NB4 (cell line): ENCODE measurements at places on chromosomes 4 and X.

GRCh38 chr4:113821856-113822255 lies 60.3 kb upstream of the CAMK2D start:
- DNase-seq, result no peak

- no peak for DNase-seq
These were observed 257.7 kb downstream of the THOC2 start for GRCh38 chrX:123475068-123475724.

- DNase-seq, result peak; percentile 71
These were observed 5.3 kb upstream of the KIAA1210 start for GRCh38 chrX:119132961-119133360.

- DNase-seq, result no peak
These were observed 135.9 kb downstream of the GATB start for GRCh38 chr4:151624626-151625565.

- peak; percentile 81 for DNase-seq
These were observed 28.2 kb downstream of the SAT1 start for GRCh38 chrX:23811108-23811651.

- peak; percentile 8 for DNase-seq
These were observed 1.9 kb upstream of the DCK start for GRCh38 chr4:70991596-70991995.

- DNase-seq, result peak; percentile 0
These were observed 69.0 kb upstream of the SPANXN1 start for GRCh38 chrX:145178268-145178667.

- no peak for DNase-seq
These were observed 110.3 kb downstream of the UCHL1 start for GRCh38 chr4:41366911-41367517.

DNA sequence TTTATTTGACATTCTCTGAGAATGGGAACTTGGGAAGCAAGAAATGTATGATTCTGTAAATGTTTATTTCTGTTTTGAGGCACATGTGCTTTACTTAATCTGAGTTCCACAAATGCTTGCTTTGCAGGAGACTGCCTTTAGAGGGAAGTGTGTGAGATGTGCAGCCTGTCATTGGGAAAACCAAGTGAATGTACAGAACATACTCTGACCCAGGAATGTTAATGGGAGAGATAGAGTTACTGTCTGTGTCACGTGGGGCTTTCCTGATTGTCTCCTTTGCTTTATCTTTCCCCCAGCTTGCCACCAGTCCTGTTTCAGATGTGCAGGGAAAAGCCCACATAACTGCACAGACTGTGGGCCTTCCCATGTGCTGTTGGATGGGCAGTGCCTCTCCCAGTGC lies 218.6 kb upstream of the ANXA3 start:
- no peak for DNase-seq

DNA sequence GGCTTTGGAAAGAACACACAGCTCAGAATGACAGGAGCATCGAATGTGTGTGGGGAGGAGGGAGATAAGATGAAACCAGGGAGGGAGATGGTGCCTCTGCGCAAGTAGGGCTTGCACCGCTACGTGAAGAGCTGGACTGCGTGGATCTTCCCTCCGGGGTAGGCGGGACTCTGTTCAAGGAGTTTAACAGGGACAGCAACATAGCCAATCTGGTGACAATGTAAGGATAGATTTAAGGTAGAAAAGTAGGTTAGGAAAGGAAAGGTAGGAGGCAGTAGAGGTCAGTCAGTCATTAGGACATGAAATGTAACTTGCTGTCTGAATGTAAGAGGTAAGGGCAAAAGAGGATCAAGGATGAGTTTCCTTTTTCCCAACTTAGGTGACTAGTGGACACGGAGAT lies 152.5 kb downstream of the DCTD start:
- DNase-seq, result no peak

DNA sequence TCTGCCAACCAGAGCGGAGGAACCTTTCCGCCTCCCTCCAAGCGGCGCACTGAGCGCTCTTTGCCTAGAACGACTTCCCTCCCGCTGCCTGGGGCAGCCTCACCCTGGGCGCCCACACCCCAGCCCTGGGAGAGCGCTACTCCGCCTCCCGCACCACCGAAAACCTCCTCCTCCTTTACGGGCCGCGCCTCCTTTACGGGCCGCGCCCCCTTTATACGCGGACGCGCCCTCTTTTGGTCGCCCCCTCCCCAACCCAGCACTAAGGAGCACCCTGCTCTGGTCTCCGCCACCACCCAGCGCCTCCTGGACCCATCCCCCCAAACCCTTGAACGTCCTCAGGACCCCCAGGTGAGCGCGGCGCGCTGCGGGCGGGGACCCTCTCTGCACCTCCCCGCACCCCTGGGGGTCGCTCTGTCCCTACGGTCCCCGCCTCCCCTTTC lies 586 bp upstream of the NSG1 start:
- no peak for DNase-seq

DNA sequence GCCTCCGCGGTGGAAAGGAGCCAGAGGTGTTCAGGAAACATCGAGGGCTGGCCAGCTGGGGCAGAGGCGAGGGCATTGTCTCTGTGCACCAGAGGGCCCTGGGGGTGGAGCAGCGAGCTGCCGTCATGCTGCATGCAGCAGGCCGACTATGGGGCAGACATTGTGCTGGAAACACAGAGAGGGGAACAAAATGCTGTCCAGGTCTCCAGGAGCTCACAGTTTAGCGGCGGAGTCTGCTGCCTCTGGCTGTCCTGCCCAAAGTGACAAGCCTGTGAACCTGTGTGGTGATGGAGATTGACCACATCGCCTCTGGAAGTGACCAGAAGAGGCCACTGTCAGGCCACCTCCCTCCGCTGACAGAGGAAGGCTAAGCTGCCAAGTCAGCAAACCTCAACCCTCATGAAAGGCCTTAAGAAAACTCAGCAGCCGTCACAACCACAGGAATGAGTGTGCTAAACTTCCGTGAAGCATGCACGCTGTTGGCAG lies 20.1 kb upstream of the SASH3 start:
- DNase-seq, result peak; percentile 51

GRCh38 chr4:155522201-155522600 lies 144.4 kb upstream of the GUCY1A1 start:
- no peak for DNase-seq

- DNase-seq, result peak; percentile 14
These were observed at the start of gene RAB39B for GRCh38 chrX:155263854-155264628. Gene RAB39B (minus strand): TSS chrX:155264491. CDS start chrX:155264288, 203 bp downstream.

DNA sequence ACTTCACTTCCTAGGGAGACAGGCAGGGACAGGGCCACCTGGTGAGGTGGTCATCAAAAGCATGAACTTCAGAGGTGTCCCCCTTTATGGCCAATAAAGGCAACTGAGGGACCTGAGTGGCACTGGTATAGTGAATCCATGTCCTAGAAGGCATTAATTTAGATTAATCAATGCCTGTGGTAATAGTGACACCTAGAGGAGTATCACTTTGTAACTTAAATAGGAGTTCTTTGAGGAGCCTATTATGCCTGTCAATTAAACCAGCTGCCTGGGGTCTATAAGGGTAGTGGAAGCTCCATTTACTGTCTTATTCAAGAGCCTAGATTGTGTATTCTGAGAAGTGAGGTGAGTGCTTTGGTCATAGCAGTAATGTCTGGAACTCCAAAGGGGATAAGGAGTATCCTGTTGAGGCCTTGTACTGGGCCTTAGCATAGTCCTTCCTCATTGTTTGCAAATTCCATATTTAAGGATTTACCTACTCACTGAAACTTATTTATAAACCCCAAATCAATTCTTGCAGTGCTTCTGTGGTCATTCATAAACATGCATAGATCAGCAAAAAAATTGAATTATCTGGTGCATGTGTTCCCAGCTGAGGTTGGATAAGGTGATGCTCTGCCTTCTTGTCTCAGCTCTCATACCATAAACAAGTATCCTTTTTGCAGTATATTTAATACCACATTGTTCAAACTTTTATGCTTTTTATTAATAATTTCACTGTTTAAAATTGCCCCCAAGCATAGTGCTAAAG lies 213.8 kb upstream of the RADX start:
- DNase-seq, result peak; percentile 14

DNA sequence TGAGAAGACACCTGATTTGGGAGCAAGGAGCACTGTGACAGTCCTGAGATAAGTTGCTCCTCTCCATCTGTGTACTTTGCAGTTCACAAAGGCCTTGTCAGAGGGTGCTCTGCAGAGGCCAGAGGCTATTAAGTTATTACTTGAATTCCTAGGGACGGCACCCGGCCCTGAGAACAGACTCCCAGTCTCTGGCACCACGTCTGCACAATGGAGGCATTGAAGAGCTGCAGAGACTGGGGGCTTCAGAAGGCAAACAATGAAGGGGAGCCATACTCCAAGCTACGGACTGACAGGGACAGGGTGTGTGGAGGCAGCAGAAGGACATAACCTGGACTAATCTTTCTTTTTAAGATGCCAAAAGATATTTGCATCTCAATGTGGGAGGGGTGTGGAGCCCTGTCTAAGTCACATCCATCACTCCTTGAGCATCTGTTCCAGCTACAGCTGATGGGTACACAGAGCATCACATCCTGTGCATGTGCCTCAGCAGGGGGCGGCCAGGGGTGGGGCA lies 11.5 kb downstream of the RASGEF1B start:
- DNase-seq, result no peak

DNA sequence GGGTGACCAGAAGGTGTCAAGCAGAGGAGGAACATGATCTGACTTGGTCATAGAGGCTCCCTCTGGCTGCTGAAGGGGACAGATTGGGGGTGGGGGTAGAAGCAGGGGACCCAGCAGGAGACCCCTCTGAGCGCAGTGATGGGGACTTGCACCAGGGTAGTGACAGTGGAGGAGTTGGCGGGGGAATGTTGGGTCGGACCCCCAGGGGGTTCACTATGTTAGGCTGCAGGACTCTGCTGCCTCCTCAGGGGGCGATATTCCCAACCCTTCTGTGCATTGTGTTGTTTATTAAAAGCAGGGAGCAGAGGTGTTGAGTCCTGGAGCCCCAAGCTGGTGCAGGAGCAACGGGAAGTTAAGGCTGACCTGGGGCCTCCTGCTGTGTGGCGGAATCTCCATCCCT lies 8.8 kb downstream of the WDR13 start:
- DNase-seq, result no peak

DNA sequence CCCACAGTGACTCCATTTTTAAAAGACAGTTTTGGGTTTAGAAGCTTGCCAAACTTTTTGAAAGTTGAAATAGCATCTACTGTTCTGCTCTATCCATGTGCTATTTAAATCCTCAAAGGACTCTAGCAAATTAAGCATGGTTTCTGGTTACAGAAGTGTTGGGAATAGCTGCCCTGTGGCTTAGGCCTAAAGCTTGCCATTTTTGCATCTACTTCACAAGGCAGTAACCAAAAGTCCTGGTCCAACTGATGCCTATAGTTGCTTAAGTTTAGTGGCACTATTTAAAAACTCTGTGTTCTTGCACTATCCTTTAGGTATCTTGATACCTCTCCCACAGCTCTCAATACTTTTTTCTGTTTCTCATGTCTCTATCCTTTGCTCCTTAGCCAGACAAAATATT lies 251.0 kb upstream of the GPC4 start:
- DNase-seq, result no peak

DNA sequence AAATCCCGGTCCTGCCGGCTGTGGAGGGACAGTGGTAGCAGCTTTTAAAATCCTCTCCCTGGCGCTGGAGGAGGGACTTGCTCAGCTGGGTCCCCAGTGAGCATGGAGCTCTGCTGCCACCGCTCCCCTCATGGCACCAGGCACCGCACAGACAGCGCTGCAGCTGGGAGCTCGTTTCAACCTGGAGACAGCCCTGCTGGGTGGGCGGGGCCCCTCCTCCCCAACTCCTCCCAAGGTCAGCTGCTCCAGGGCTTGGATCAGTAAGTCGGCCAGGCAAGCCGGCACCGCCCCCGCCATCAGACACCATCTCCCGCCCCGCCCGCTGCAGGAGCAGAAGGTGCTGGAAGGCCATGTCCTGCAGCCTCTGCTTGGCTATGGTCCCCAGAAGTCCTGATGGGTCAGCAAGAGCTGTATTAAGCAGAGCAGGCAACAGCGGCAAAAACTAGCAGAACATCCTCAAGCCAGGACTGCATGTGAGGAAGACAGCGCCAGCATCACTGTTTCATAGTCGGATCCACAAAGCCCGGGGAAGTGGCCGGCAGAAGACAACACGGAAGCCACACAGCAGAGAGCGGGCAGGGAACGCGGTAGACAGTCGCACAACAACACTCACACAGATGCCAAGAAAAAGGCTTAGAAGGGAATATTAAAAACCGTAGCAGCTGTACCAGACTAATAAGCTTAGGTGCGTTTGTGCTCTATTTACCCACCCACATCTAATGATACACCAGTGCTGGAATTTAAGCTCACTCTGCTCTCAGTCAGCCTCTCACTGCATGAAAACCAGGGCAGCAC lies 16.2 kb downstream of the ZFYVE28 start:
- DNase-seq, result no peak

- peak; percentile 53 for DNase-seq
These were observed 15.0 kb downstream of the BTK start for GRCh38 chrX:101370888-101371504.

- DNase-seq, result no peak
These were observed 23.0 kb downstream of the GAB1 start for GRCh38 chr4:143359644-143360193.

DNA sequence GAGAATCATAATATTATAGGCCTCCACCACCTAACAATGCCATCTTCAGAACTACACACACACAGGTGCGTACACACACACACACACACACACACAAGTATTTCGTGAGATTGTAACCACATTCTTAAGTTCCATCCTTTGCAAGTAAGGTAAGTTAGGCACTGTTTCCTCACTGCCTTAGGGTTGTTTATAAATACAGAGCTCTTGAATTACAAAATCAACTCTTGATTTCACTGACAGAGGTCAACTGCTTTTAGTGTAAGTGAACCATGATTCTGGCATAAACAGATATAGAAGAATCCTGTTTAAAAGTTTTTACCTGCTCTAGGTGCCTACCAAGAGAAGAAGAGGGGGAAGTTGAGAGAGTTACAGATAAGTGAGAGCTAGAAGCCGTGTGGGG lies 166.1 kb downstream of the DMD start:
- DNase-seq, result no peak

DNA sequence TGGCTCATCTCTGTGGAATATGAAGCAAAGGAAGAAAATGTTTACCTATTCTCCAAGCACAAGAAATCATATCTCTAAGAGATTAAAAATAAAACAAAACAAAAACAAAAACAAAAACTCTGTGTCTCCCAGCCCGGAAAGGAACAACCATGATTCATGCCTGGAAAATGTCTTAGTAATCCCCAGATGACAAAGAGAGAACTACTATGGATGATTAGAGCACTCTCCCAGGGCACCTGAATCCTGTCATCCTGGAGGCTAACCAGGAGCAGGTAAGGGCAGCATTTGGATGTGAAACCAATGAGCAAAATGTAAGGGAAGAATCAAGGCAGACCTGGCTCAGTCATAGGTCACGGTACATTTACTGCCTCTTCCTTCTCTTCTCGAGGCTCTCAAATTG lies 1.7 kb upstream of the AKAP4 start:
- DNase-seq, result no peak

DNA sequence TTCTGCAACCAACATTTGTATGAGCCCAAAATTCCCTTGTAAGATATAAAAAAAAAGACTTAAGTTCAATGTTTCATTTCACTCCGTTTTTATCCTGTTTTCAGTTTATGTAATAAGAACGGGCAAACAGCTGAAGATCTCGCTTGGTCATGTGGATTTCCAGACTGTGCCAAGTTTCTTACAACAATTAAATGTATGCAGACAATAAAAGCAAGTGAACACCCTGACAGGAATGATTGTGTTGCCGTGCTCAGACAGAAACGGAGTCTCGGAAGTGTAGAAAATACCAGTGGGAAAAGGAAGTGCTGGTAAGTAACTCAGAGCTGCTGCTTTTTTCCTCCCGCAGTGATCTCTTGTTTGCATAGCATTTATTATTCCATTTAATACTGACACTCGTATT lies 2.8 kb downstream of the ANKRD37 start:
- DNase-seq, result no peak

GRCh38 chr4:40482985-40483647 lies 146.5 kb downstream of the RBM47 start:
- no peak for DNase-seq
